ENCODE measurements at places on chromosomes 12 and 14.

GRCh38 chr12:10119066-10119465, 10.9 kb downstream of the CLEC7A start:
- DNase-seq, result no peak

DNA sequence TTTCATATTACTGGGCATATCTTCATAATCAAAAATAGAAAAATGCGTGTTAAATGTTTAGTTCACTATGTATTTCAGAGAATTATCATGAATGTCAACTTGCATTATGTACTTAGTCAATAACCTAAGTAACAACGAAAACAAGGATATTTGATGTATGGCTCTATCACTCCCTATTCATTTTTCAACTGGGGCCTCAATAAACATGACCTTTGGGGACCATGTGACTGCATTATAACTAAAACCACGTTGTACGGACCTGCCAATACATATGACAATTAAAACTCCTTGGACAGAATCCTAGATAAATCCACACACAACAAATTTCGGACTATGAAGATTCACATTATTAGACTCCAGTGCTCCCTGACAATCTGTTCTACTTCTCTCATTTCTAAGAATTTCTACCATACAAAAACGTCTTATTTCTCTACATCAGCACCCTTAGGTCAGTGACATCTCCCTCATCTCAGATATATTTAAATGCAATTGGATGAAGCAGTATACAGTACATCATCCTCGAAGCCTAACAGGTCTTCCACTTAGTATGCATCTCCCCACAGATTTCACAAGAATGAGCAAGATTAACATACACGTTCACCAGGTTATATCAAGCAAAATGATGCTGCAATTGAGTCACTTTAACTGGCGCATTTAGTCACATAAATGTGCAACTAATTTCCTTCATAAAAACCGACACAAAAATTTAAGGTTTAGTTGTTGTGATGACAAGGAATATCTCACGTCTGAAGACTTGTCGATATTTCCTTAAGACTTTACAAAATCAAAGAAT, 1.5 kb downstream of the UBE2N start:
- DNase-seq, result no peak

DNA sequence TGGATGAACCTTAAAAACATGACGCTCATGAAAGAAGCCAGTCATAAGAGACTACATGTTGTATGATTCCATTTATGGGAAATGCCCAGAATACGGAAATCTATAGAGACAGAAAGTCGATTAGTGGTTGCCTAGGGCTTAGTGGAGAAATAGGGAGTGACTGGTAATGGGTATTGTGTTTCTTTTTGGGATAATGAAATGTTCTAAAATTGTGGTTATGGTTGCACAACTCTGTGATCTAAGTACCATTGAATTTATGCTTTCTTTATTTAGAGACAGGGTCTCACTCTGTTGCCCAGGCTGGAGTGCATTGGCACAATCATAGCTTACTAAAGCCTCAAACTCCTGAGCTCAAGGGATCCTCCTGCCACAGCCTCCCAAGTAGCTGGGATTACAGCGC, 8.0 kb downstream of the RBMS2 start:
- DNase-seq, result no peak

DNA sequence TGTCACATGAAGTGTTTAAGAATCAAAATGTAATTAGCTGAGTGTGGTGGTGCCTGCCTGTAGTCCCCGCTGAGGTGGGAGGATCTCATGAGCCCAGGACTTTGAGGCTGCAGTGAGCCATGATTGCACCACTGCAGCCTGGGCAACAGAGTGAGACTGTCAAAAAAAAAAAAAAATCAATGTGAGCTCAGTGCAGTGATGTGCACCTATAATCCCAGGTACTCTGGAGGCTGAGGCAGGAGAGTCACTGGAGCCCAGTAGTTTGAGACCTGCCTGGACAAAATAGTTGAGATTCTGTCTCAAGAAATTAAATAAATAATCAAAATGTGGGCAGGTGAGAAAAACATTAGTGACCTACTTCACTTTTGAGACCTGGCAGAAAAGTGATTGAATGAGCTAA, 140.0 kb downstream of the MON2 start:
- no peak for DNase-seq

DNA sequence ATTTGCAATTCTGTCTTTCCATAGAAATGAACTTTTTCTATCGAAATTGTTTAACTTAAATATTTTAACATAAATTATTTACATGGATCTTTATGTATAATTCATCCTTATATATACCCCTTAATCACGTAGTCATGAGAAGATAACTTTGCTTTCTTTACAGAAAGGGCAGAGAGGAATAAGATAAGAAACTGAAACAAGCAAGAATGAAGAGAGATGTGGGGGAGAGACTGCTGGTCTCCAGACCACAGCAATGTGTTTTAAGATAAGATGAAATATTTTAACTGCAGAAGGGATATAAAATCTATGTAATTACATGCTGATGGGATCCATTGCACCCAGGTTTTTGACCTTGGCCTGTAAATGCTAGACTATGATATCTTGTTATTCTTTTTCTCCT, 34.7 kb upstream of the DNM1L start:
- DNase-seq, result no peak

- DNase-seq, result no peak
Measured at GRCh38 chr12:85065837-85066482, 29.8 kb downstream of the LRRIQ1 start.

- DNase-seq, result no peak
Measured at GRCh38 chr12:76047742-76048141, 16.2 kb upstream of the PHLDA1 start.

DNA sequence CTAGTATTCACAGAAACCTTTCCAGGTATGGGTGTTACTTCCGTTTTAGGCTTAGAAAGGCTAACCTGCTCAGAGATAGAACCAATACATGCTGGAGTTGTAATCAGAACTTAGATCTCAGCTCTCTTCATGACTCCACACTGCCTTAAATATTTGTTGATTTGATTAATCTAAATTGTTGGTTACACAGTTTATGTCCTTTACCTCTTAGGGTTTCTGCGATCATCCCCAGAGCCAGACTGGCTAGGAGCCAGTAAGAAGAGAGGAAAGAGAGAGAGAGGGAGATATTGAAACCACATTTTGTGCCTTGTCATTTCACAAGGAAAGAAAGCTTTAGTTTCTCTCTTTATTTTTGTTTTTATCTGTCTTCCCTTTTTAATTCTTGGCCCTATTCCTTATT, 16.8 kb upstream of the MGP start:
- DNase-seq, result no peak

GRCh38 chr12:53808023-53808705, 56.4 kb upstream of the CISTR start:
- no peak for DNase-seq

DNA sequence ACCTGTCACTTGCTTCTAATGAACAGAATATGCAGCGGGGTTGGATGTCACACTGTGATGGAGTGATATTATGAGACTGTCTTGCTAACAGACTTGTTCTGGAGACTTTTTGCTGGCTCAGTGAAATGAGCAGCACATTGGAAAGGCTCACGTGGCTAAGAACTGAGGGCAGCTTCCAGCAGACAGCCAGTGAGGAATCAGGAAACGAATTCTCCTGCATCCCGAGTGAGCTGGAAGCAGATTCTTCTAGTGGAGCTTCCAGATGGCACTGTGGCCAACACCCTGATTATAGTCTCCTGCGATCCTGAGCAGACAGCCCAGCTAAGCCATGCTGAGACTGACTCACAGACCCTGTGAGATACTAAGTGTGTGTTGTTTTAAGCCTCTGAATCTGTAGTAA, 16.1 kb upstream of the TSPAN9 start:
- DNase-seq, result no peak

DNA sequence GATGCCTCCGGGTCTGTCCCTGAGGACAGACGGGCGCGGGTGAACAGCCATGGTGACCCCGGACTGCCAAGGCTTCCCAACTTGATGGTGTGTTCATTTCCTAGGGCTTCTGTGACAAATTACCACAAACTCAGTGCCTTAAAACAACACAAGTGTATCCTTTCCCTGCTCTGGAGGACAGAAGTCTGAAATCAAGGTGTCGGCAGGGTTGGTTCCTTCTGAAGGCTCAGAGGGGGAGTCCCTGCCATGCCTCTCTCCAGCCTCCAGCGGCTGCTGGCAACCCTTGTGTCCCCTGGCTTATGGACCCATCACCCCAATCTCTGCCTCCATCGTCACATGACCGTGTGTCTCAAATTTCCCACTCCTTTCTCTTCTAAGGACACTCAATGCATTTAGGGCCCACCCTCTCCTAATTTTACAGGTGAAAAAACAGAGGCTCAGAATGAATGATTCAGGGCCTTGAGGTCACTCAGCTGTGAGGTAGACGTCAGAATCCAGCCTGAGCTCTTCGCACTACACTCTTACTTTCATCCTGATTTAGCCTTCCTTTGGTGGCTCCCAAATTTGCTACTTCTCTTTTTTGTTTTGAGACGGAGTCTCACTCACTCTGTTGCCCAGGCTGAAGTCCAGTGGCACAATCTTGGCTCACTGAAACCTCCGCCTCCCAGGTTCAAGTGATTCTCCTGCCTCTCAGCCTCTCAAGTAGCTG, 45.4 kb downstream of the VCPKMT start:
- DNase-seq, result no peak

DNA sequence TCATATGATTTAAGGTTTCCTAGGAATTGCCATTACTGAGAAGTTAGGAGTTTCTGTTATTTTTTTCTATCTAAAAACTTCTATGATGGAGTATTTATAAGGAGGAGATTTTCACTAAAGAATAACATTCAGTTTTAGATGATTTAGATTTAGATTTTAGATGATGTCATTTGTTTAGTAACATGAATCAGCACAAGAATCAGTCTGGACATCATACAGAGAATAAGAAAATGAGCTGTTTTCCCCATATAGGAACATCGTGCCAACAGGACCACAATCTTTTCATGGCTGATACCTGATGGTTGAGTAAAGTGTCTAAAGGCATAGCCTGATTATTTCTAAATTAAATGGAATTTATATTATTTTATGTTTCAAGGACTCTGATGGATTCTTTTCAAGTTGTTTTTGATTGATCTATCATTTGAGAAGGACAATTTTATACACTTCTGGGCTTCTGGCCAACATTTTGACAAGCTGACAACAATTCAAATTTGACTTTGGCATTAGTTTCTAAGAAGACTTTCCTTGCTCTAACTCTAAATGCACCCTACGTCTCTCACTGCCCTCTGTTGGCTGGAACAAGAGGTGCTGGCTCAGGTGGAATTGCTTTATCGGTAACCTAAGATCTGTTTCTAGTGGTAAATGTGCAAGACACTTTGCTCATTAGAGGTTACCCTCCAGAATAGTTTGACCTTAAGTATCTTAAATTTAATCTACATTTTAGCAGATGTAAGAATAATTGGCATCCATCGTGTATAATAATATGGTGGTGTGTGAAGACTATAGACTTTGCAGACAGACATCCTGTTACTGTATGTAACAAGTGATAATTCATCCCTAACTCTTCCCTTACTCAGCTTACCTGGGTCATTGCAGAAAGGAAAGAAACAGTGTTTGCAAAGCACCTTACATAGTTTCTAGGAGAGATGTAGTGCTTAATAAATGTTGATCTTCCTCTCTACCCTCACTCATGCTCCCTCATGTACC, 42.8 kb upstream of the CPSF6 start:
- DNase-seq, result no peak

- no peak for DNase-seq
Measured at GRCh38 chr12:10771132-10771733, 31.2 kb downstream of the TAS2R7 start.

DNA sequence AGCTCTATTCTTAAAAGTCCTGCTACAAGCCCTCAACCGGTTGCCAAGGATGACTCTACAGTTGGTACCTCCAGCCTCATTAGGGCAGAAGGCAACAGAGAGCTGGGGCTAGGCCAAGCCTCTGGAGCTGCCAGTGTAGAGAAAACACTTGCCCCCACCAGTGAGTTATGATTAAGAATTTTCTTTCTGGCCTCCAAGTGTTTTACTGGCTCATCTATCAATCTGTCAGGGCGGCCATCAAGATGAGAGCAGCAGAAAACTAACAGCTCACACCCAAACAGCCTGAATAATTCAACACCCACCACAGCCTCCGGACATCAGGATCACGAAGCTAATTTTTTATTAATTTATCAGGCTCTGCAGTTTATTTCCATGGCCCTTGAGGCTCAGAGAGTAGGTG, 40.7 kb upstream of the CMKLR1 start:
- no peak for DNase-seq

- no peak for DNase-seq
Measured at GRCh38 chr12:44031472-44032185, 195.7 kb downstream of the TMEM117 start.

- no peak for DNase-seq
Measured at GRCh38 chr12:71187379-71187778, 29.6 kb upstream of the TSPAN8 start.

- DNase-seq, result no peak
Measured at GRCh38 chr12:57694459-57695019, 607 bp downstream of the OS9 start.

- no peak for DNase-seq
Measured at GRCh38 chr12:97944576-97944975, 482.0 kb downstream of the RMST start.

DNA sequence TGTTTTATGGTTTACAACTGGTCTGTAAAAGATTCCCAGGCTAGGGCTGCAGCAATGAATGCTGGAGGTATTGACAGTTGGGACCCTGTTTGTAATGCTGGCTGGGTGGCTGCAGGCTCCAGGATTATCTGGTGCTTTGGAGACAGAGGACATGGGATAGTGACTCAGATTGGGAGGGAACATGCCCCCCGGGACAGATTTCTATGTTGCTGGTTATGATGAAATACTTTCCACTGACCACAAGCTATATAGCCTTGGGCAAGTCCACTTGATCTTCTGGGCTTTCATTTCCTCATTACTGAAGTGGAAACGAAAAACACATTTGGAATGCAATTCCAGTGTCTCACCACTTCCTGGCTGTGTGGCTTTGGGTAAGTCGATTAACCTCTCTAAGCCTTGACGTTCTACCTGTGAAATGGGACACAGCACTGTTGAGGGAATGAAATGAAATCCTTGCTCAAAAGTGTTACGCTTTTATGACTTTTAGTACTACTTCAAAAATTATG, 6.3 kb upstream of the TPCN1 start:
- DNase-seq, result no peak

GRCh38 chr14:61466249-61466904, 145.0 kb downstream of the PRKCH start:
- no peak for DNase-seq

DNA sequence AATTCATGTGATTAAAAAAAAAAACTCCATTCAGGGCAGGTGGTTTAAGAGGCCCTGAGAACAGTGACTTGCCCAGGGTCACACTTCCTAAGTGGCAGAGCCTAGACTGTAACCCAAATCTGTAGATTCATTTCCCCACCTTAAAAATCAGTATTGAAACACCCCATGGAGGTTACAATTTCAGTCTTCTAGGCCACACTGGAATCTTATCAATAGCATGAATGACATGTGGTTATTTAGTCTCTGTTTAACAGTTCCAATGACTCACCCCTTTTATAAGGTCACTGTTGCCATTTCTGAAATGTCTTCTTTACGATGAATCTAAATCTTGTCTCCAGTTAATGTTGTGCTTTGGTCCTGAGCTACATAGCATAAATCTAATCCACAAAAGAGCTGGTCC, 262.3 kb upstream of the GRIP1 start:
- DNase-seq, result no peak

DNA sequence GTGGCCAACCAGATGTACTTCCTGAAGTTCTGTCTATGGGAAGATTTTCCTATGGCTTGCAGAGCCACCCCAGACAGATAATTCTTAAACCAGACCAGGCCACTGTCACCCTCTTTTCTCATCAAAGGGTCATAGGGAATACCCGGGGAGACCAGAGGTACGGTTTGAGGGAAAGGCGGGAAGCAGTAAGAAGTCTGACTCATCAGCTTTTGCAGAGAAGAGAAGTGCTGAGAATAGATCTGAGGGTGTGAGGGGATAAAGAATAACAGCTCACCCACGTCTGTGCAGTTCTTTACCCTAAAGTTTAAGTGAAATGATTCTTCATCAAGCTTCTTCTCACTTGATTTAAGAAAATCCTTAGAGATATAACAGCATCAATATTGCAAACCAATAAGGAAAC, 21.3 kb upstream of the POC1B start:
- DNase-seq, result no peak

Data from activated naive CD4-positive, alpha-beta T cell (primary cell).